ENCODE measurements at places on chromosomes 12 and 14.

DNA sequence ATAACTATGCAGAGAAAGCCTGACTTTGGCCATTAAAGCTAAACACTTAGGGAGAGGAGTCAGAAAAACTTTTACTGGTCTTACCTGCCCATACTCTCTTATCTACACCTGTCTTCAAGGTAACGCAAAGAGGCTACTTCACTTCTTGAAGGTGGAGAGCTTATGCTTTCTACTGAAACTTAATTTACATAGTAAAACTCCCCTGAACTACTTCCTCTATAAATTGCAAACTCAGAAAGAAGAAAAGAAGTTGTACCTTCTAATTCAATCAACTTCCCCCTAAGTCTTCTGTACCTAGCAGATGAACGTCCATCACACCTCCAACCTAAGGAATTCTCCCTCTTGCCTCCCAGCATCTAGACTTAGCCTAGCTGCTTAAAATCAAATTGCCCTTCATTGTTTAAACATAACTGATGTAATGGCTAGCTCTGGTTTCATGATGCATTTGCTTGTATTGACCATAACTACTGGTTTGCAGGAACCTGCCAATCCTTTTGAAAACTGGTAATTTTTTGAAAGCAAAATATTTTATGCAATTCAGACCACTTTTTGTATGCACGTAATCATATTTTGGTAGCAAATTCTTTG, 87.7 kb downstream of the STON2 start:
- no peak for DNase-seq

- no peak for DNase-seq
These were observed 3.8 kb upstream of the TAS2R10 start for GRCh38 chr12:10829994-10830393.

DNA sequence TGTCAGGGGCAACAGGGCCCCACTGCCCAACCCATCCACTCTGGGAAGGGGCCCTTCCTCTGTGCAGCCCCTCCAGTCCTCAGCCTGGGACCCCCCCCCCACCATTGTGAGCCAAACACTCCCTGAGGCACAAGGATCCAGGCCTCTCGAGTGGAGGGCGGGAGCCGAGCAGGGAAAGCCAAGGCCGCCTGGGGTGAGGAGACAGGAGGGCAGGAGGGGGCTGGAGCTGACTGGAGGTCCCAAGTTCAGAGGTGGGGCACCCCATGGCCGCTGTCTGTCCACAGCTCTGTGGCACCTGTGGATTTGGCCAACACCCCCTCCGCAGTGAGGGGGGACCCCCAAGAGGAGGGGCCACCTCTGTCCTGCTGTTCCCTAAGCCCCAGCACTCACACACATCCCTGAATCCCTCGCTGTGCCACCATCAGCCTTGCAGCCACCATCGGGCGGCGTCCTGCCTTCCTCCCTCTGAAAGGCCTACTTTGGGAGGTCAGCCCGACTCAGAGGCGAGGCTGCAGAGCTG, 25.4 kb upstream of the C14orf180 start:
- DNase-seq: no peak

DNA sequence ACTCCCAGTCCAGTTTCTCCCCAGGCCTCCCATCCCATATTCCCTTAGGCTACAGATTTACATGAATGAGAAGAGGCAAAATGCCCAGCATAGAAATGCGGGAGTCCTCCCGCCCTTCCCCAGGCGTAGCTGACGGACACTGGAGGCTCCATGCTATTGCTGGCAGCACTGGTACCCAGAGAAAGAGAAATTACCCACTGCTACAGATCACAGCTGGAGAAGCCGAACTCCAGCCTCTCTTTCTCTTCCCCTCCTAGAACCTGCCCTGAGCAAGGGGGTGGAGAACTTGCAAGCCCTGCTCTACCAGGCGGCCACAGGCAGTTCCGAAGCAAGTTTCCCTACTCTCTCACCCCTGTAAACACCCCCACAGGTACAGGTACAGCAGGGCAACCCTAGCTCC, 3.6 kb downstream of the LTBR start:
- no peak for DNase-seq

All from NCI-H2081 treated with DMSO at 0.1 percent for 48 hours (cell line).